Activated CD8-positive, alpha-beta T cell treated with anti-CD3 and anti-CD28 coated beads, Interleukin-2, amount 10 ng/mL, durations not matched to agents 7 days and 5 days (primary cell): ENCODE measurements at places on chromosomes 3 and 15.

GRCh38 chr15:87846746-87847145, 409.8 kb downstream of the NTRK3 start:
- H3K27me3 ChIP-seq, result no peaks in the 10 kb centered on the region
- no peak overlapping the region for H3K27ac ChIP-seq
- no peaks in the 10 kb centered on the region for H3K4me1 ChIP-seq
- H3K4me3 ChIP-seq, result no peak overlapping the region
- DNase-seq, result no peak
- no peaks in the 10 kb centered on the region for H3K36me3 ChIP-seq

DNA sequence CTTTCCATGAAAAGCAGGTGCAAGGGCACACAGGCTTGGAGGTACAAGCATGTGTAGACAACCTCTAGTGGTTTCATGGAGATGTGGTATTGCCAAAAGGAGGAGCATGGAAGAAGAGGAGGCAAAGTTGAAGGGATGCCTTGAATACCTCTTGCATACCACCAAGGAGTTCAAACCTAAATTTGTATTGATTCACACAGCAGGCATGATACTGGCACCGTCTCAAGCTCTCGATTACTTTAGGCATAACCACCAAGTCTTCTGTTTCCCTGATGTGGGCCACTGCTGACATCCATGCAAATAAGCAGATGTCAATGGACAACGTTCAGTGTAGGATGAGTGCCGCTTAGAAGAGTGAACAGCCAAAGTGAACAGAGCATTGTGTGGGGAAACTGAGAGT, 87.1 kb downstream of the SCN11A start:
- H3K36me3 ChIP-seq, result no peaks in the 10 kb centered on the region
- H3K27ac ChIP-seq, result no peak overlapping the region
- DNase-seq, result no peak
- no peaks in the 10 kb centered on the region for H3K4me1 ChIP-seq
- H3K27me3 ChIP-seq, result peaks cover 3% of the 10 kb centered on the region
- no peak overlapping the region for H3K4me3 ChIP-seq

DNA sequence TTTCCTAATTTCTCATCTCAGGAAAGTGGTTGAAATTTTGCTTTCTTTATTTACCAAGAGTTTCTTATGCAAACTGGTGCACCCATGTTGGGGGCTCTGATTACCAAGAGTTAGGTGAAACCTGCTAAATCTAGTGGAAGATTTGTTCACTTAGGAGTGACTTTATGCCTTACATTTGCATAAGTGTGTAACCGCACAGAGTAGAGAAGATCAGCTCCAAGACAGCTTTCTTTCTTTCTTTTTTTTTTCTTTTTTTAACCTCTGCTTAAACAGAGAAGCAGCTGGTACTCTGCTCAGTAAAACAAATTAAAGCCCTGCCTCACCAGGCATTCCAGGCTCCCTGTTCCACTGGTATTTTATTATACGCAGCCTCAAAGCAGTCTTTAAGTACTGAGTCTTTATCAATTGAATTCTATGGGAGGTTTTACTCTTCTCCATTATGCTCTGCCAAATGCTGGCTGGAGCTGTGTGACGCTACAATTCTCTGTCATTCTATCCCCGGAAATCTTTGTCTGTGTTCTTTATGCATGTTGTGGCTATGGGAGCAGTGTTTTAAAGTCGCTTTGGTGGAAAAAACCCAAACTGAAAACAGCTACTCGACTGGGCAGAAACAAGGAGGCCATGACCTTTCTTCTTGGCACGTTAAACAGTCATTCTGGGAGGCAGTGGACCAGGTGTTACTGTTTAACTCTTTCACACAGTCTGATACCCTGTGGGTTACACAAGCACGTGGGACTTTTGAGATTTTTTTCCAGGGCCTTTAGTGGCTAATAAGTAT, 55.2 kb upstream of the GBE1 start:
- H3K4me1 ChIP-seq, result no peaks in the 10 kb centered on the region
- H3K27ac ChIP-seq, result no peak overlapping the region
- no peak overlapping the region for H3K4me3 ChIP-seq
- DNase-seq, result no peak
- no peaks in the 10 kb centered on the region for H3K36me3 ChIP-seq

GRCh38 chr15:68465861-68466560, 34.0 kb upstream of the ITGA11 start:
- no peak overlapping the region for H3K4me3 ChIP-seq
- peaks cover 5% of the 10 kb centered on the region for H3K4me1 ChIP-seq
- H3K27ac ChIP-seq, result no peak overlapping the region
- peaks cover 20% of the 10 kb centered on the region for H3K27me3 ChIP-seq
- no peak for DNase-seq
- no peaks in the 10 kb centered on the region for H3K36me3 ChIP-seq

DNA sequence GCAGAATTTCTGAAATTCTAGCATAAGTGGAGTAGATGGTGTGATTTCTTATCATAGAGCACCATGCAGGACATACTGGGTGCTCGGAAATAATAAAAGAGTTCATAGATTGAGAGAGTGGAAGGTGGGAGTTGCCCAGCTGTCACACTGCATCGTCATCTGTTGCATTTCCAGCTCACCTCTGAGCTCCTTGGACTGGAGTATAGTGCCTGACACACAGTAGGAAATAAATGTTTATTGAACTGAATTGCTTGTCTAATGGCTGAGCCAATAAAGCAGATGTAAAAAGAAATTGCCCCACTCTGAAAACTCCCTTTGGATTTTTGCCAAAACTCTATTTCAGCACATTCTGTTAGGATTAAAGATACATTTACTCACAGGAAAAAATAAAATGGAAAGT, 108.9 kb upstream of the UBE2E1 start:
- H3K4me1 ChIP-seq, result no peaks in the 10 kb centered on the region
- H3K36me3 ChIP-seq, result no peaks in the 10 kb centered on the region
- no peak overlapping the region for H3K27ac ChIP-seq
- H3K27me3 ChIP-seq, result no peaks in the 10 kb centered on the region

DNA sequence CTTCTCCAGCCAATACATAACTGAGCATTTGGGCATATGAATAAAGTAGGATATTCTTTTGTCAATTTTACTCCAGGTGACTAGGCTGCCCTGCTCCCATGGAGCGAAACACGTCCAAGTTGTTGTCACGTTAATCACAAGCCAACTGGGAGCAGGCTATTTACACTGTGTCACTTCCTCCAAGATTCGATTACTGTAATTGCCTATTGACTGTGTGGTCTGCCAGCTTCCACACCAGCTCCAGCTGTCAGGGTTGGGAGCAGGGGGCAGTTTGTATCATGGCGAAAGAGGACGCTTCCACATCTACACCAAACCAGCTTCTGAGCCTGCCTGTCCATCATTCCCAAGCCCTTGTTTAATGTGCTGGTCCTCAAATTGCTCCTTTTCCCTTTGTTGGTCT, 89.2 kb upstream of the RORA start:
- H3K36me3 ChIP-seq, result no peaks in the 10 kb centered on the region
- no peak overlapping the region for H3K27ac ChIP-seq
- no peaks in the 10 kb centered on the region for H3K4me1 ChIP-seq
- DNase-seq, result no peak
- H3K27me3 ChIP-seq, result peaks cover 3% of the 10 kb centered on the region

GRCh38 chr15:40917585-40917984, 11.6 kb upstream of the DLL4 start:
- no peaks in the 10 kb centered on the region for H3K27me3 ChIP-seq
- no peak for DNase-seq
- H3K36me3 ChIP-seq, result no peaks in the 10 kb centered on the region

DNA sequence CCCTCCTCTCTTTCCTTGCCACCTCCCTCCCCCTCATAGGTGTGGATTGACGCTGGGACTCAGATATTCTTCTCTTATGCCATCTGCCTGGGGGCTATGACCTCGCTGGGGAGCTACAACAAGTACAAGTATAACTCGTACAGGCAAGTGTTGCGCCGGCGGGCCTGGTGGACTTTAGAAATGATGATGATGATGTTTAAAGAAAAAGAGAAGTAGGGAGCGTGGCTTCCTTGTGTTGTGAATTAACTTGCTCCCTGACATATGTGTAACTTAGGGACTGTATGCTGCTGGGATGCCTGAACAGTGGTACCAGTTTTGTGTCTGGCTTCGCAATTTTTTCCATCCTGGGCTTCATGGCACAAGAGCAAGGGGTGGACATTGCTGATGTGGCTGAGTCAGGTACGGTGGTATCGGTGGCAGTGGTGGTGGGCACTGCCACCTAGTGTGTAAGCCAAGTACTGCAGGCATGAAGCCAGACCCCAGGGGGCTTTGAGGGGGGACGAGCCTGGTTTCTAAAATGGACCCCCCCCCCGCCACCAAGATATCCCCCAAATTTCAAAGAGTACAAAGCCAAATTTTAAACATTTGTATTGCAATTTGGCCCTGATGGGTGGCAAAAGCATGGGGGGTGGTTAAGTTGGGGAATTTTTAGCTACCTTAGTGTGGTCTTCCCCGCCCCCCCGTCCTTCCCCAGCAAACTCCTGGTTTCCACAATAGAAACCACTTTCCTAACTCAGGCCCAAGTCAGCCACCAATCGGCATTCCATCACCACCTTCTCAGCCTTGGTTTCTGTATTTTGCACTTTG, 65.6 kb downstream of the SLC6A6 start:
- peak; percentile 44 for DNase-seq
- no peaks in the 10 kb centered on the region for H3K27me3 ChIP-seq
- no peak overlapping the region for H3K4me3 ChIP-seq

- peaks cover 10% of the 10 kb centered on the region for H3K27me3 ChIP-seq
- no peak overlapping the region for H3K27ac ChIP-seq
- DNase-seq, result no peak
- no peak overlapping the region for H3K4me3 ChIP-seq
Observed at GRCh38 chr15:31136016-31136415, 34.5 kb upstream of the TRPM1 start.

DNA sequence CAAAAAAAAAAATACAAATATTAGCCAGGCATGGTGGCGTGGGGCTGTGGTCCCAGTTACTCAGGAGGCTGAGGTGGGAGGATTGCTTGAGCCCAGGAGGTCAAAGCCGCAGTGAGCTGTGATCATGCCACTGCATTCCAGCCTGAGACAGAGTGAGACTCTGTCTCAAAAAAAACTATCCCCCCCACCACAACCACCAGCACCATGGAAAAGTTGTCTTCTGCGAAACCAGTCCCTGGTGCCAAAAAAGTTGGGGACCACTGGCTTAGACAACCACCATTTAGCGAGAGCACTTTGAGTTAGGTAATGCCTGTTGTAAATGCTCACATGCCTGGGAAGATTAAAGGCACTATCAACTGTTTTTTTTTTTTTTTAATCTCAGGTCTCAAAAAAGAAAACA, 15.4 kb downstream of the ARHGAP31 start:
- peaks cover 1% of the 10 kb centered on the region for H3K36me3 ChIP-seq
- no peaks in the 10 kb centered on the region for H3K27me3 ChIP-seq

DNA sequence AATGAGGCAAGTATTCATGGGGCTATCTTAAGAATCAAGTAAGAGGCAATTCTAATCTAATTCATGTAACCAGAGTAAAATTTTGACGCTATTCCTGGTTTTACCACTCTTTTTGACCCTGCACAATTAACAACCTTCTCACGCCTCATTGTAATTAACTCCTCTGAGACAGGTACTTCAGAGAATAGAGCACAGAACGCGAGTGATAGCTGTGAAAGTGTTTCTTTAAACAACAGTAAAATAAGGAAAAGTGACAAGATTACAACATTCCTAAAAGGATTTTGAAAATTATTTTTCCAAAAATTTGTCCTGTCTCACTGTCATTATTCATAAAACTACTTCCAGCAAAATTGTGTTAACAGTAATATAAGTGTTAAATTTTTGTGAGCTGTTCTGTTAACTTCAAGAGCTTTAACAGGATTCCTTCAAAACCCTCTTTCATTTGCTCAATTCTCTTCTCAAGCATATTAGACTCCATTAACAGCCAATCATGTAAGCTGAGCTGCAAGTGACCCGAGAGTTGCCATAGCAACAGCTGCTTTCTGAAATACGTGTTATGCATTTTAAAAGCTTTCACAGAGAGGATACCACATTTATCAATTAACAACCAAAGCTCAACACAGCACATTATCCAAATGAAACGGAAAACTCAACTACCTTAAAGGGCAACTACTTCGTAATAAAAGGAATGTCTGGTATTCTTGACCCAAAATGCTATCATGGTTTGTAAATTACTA, 93.1 kb downstream of the STAG1 start:
- no peak overlapping the region for H3K4me3 ChIP-seq
- peaks cover 17% of the 10 kb centered on the region for H3K36me3 ChIP-seq
- no peaks in the 10 kb centered on the region for H3K4me1 ChIP-seq

DNA sequence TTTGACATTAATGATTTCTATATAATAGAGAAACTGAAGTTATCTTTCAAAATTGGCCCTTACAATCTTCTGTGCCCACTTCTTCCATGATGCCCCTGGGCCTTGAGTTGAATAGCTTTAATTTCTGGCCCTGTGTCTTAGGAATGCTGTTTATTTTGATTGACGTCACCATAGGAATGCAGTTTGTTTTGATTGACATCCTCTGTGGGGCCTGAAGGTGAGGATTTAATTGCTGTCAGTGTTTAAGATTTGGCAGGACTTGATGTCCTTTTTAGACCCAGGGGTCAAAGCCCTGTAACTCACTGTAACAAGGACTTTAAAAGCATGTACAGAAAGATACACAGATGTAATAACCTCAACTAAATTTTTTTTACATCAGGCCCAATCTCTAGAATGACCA, 83.3 kb downstream of the GLDN start:
- DNase-seq, result no peak
- H3K27me3 ChIP-seq, result peaks cover 2% of the 10 kb centered on the region
- H3K4me1 ChIP-seq, result no peaks in the 10 kb centered on the region
- H3K27ac ChIP-seq, result no peak overlapping the region
- no peaks in the 10 kb centered on the region for H3K36me3 ChIP-seq
- no peak overlapping the region for H3K4me3 ChIP-seq

DNA sequence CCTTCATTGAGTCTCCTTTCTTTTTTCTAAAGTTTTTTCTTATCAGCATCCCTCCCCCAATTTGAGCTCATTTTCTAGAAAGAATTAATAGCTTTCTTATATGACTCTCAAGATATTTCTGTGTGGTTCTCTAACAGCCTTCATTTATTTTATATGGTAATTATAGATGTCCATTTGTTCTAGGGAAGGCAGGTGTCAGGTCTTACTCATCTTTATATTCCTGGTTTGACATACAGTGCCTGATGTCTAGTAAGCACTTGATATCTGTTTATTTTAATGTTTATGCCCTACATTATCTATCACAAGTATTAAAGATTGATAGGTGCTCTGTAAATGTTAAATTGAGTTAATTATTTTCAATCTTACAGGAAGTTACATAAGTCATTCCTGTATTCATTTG, 426.7 kb upstream of the TPRG1 start:
- H3K36me3 ChIP-seq, result no peaks in the 10 kb centered on the region
- DNase-seq, result no peak
- H3K27me3 ChIP-seq, result no peaks in the 10 kb centered on the region
- H3K27ac ChIP-seq, result no peak overlapping the region

DNA sequence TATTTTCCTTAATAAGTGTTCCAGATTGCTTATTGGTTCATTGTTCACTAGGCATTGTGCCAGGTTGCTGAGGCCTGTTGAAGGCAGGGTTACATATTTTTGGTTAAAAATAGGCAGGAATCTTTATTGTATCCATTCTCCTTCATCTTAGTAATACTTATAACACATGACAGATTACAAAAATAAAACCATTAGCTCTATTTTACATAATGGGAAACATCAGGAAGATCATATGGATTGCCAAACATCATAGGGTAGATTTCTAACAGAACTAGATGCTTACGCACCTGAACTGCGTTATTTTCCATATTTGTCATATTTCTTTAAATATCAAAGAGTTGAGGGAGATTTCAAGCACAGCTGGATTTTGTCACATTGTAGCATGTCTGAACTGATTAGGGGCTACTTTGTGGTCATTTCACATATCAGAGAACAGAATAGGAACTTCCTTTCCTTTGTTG, 462.9 kb upstream of the SGO1 start:
- no peak overlapping the region for H3K27ac ChIP-seq
- DNase-seq, result no peak
- H3K4me3 ChIP-seq, result no peak overlapping the region
- H3K27me3 ChIP-seq, result no peaks in the 10 kb centered on the region
